ENCODE measurements at places on chromosomes 1 and 21.
A peak's percentile ranks its signal among the peaks of the same experiment; 100 is the strongest.

DNA sequence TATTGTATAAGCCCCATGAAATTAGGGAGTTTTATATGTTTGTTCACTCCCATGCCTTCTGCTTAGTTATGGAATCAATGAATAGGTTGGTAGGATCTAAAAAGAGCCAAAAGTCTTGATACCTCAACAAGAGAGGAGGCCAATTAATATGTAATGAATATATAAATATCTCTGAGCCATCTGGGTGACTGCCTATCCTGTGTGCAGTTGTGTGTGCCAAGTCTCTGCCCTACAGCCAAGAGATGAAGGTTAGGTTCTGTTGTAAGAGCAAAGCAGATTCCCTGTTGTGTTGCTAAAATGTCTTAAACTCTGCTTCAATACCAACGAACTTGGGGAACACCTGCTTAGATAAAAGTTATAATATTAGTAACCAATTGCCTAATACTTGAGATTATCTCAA, 61.8 kb upstream of the GORAB start:
- DNase-seq = no peak

DNA sequence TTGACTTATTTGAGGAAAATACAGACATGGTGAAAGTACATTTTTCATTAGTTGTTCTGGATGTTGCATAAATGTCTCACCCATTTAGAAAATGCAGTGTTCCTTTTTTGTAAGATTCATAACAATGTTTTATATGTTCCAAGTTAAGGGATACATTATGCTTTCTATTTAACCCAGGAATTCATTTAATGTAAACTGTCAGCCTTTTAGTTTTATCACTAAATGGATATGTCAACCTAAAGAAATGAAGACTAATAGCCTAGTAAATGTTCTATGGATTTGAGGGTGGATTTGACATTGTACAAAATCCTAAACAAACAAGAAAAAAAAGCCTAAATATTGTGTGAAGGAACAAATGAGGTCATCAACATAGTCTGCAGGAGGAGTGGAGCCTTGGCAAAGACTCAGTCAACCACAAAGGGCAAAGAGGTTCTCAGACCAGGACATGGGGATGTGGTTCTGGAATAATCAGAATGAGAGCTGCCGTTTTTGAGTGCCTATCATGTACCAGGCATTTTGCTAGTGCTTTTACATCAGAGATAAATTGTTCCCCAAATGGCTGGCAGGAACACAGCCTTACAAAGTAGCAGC, 8.8 kb upstream of the INSL5 start:
- DNase-seq = peak; percentile 80

DNA sequence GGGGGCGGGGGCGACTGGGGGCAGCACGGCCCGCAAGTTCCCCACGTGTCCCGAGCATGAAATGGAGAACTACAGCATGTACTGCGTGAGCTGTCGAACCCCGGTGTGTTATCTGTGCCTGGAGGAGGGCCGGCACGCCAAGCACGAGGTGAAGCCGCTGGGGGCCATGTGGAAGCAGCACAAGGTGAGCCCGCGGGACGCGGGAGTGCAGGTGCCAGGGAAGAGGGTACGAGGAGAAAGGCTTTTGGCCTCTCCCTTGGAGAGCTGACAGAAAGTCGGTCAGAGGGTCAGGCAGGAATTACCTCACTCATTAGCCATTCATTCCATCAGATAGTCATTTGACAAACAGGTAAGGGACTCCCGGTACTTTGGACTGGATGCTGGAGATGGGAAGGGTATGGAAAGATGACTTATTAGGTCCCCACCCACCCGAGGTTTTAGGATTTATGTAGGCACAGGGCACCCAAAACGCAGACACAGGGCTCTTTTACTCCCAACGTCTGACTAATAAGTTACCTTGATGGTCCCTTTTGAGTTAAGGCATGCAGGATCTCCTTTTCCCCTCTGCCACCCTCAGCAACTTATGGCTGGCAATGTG, 2.1 kb downstream of the TRIM67 start:
- no peak for DNase-seq

DNA sequence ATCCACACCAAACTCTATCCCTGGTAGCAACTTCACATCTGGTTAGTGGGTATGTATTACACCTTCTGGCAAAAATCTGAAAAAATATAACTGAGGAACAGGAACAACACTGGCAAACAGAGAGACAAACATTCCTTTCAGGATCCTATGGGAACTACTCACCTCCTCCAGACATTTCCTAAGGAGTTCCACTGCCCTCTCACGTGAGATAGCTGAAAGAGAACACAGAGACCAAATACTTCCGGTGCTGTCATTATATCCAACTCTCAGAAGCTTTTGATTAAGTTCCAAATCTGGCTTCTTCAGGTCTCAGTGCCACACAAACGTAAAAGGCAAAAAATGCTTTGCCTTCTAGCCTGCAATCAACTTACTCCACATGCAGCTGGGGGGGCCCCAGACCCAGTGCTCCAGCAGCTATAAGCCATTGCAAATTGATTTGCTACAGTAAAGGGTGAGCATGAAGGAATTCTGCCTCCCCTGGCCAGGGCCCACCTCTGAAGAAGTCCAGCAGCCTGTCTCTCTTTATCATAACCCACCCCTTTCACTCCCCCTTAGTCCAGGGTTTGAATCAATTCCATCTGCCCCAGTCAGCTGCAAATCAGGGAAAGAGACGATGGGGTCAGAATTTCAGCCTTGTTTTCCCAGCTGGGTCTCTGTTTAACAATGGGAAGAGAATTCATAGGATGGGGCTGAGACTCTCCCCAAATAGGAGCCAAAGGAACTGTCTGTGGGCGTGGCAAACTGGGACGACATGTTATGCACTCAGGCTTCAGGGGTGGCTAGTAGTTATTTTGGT, 32.2 kb downstream of the TFAP2E start:
- DNase-seq = peak; percentile 8

GRCh38 chr1:103075316-103076000, 32.9 kb downstream of the COL11A1 start:
- no peak for DNase-seq

DNA sequence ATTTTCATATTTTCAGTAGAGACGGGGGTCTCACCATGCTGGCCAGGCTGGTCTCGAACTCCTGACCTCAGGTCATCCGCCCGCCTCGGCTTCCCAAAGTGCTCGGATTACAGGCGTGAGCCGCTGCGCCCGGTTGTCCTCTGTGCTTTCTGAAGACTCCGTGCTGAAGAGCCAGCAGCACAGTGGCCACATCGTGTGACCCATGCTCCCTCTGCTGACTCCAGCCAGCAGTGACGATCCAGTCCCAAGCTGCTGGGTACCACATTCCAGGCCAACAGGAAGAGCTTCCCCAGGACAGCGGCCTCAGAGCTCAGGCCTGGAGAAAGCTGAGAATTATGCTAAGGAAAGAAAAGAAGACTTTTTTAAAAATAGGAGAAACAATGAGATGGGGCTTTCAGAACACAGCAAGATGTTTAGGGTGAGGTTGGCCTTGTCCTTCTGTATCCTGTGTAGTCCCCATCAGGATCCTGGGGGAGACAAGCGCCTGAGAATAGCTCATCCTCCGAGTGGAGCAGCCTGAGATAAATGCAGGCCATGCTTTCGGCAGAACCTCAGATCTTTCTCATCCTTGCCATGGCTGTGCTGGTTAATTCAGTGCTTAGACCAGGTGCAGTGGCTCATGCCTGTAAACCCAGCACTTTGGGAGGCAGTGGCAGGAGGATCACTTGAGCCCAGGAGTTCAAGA, 207.1 kb downstream of the SLC35F3 start:
- DNase-seq = peak; percentile 17

DNA sequence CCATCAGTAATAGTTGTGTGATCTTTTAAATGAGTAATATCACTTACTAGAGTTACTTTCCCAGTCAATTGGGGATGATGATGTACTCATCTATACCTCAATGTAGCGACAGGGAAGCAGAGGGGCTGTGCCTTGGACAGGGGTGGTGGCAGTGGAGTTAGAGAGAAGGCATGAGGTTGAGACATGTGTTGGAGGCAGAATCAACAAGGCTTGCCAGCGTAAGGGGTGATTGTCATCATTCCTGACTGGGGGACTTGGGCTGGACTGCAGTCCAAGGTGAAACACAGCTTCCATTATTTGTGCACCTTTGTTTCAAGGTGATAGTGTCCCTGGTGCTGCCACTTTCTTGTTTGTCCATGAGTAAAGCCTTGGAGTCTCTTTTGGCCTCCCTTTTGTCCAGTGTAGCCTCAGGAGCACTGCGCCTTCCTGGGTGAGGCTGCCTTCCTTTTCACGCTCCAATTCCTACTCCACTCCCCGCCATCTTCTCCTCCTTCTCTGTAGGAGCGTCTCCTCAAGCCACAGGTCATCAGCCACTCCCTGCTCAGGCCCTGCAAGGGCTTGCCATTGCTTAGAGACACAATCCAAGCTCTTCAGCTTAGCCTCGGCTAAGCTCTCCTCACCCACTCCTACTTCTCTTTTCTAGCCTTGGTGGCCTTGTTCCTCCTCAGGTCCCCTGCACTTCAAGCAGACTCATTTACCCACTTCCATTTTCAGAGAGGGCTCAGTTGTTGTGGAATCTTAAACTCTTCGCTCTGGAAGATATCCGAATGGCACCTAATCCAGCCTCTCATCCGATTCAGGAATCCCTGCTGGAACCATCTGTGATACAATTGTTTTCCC, 77.6 kb upstream of the CD34 start:
- DNase-seq = no peak

DNA sequence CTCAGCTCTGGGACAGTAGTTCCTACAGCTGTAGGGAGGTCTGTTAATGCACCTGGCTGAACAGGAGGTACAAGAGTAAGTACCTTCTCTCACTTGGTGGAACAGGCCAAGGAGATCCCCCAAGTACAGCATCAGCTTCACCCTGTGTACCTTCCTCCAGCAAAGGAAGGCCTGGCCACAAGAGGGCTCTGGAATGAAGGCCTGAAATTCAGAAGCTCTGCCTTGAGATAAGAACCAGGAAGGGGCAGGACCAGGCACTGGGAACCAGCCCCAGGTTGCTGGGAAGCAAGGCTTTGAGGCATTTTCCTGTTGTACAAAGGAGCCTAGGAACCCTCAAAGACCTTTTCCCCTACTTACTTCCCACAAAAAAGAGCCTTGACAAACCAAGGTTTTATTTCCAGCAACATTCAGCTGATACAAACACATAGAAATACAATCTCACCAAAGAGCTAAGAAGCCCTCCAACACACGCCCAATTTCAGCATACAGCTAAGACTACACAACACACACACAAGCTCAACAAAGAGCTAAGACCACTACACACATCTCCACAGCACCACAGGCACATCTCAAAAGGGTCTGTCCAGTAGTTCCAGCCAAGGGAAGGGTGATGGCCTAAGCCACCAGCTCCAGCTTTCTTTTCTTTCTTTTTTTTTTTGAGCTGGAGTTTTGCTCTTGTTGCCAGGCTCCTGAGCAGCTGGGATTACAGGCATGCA, 23.5 kb downstream of the F11R start:
- peak; percentile 81 for DNase-seq

DNA sequence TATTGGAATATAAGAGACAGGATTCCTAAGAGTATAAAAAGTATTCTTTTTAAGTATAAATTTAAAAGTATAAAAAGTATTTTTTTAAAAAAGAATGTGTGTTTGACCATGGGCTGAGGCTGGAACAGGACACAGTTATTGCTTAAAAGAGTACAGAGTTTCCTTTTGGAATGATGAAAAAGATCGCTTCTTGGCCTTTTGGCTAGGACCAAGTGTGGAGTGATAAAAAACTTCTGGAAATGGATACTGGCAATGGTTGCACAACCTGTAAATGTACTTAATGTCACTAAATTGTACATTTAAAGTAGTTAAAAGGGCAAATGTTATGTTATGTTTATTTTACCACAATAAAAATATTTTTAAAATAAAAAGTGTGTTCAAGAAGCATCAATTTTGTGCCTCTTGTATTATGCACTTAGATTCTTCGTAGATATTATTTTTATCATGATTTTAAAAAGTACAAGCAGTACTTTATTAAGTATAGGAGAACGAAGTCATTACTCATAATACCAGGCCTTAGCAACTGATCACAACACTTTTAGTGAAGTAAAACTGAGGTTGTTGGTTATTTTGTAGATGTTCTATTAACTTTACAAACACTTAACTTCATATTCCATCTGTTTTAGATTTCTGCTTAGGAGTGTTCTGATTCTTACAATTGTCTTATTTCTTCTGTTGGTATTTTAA, 389.1 kb upstream of the ZP4 start:
- no peak for DNase-seq

GRCh38 chr1:38055398-38055797, 8.8 kb upstream of the POU3F1 start:
- DNase-seq = no peak

DNA sequence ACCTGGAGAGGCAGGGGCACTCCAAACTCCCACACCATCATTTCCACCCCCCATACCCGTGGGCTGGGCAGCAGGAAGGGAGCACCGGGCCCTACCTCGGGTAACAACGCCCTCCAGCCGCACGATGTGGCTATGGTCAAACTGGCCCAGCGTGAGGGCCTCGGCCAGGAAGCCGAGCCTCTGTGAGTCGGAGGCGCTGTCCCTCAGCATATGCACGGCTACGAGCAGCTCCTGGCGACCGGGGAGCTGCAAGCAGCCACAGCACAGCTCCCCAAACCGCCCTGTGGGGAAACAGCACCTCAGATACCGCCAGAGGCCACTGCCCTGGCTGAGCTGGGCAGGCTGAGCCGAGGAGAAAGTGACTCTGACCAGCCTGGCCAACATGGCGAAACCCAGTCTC, 29.2 kb downstream of the CDCA8 start:
- DNase-seq = no peak

DNA sequence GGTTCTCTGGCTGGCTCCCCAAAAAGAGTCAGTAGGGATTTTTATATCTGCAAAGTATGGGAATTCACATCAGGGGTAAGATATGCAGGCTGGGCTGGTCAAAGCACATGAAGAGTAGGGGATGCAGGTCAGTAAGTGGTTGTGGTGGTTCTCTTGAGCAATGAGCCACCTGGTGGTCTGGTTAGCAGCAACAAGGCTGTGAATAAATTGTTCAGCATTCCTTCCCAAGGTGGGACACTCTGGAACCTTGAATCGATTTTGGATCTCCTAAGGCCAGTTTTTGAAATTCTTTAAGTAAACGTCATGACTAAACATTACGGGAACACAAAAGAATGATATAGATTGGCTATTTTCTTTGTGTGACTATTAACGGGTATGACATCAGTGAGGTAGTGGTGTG, 563.0 kb upstream of the NEGR1 start:
- DNase-seq = peak; percentile 2

- peak; percentile 35 for DNase-seq
Measured at GRCh38 chr1:83839566-83840173, 159.3 kb downstream of the TTLL7 start.

DNA sequence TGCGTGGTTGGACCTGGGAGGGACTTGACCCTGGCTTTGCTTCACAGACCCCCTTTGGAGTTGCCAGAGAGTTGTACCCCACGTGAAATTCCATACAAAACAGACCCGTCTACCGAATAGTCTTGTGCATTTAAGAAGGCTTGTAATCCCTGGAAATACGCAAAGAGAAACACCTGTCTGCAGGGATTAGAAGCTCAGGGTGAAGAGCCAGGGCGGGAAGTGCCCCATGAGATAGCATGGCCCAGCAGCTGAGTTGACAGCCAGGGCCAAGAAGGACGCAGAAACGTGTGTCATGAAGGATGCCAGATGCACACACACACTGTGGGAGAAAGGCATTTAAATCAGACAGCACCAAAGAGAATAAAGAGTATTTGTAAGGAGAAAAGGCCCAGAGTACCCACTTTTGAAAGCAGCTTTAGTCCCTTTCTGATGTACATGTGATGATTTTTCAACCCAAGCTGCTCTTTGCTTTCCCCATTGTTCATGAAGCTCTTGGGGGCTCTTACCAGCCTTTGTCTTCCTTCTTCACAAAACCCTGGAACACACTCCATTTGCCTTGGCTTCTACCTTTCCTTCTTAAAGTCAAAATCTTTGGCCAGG, 46.6 kb downstream of the PCP4 start:
- DNase-seq = no peak
